Activated CD4-positive, CD25-positive, alpha-beta regulatory T cell (primary cell): ENCODE measurements at places on chromosomes 1 and 21.

DNA sequence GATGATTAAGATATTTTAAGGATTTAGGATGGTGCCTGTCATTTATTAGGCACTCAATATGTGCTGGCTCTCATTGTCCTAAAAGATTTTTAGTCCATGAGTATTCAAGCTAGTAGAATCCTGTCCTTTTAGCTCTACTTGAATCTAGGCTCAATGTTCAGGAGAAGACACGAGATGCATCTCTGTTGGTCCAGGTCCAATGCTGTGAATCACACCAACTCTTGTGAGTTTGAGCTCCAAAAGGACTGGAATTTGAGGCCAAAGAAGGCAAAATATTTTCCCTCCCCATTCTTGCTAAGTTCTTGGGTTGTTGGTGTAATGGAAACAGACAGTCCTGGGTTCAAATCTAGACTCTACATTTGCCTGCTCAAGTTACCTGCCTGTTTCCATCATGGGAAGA lies 1.4 kb upstream of the PODN start:
- no peak for DNase-seq

- DNase-seq = no peak
Measured at GRCh38 chr1:171610385-171610784, 11.7 kb upstream of the MYOCOS start.

DNA sequence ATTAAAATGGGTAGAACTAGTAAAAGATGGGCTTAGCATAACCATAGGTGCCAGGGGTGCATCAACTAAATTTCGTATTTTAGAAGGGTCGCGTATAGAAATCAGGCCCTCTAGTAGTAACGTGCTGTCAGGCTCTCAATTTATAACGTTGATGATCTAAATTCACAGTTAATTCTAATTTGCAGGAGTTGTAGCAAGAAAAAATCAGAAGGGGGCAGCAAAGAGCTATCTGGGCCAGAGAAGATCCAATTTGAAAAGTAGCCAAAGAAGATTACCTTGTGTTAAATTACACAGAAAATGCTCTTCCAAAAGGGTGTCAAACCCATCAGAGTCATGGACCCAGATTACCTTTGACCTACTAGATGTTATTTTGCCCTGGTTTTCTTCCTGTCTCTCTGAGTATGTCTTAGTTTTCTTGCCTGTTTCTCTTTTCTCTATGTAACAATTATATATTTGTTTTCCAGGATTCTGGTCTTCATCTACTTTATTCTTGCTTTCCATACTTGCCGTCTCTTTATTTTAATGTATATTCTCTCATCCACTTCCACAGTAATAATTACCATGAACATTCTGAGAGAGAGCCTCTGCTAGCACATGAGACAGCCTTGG lies 1030.9 kb downstream of the AMY1C start:
- no peak for DNase-seq

GRCh38 chr1:1548591-1548990 lies 8.2 kb upstream of the TMEM240 start:
- DNase-seq = no peak

- DNase-seq = no peak
Measured at GRCh38 chr1:159746666-159747065, 32.3 kb upstream of the CRP start.
